Activated naive CD4-positive, alpha-beta T cell treated with Interleukin-2 at 50 U/mL for 16 hours (primary cell): ENCODE measurements at places on chromosomes 3 and 15.

DNA sequence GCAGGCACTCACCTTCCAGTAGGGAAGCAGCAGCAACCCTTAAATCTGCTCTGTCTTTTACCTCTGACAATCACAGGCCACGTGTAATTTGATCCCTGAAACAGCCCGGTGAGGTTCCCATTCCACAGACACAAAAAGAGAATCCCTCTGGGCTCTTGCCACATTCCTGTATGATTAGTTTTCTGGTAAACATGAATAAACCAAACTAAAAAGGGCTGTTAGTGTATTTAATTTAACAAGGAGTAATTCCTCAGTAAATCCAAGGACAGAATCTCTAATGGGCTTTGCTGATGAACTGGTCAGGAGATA is 186.9 kb downstream of the FAM43A start:
- no peak for DNase-seq

DNA sequence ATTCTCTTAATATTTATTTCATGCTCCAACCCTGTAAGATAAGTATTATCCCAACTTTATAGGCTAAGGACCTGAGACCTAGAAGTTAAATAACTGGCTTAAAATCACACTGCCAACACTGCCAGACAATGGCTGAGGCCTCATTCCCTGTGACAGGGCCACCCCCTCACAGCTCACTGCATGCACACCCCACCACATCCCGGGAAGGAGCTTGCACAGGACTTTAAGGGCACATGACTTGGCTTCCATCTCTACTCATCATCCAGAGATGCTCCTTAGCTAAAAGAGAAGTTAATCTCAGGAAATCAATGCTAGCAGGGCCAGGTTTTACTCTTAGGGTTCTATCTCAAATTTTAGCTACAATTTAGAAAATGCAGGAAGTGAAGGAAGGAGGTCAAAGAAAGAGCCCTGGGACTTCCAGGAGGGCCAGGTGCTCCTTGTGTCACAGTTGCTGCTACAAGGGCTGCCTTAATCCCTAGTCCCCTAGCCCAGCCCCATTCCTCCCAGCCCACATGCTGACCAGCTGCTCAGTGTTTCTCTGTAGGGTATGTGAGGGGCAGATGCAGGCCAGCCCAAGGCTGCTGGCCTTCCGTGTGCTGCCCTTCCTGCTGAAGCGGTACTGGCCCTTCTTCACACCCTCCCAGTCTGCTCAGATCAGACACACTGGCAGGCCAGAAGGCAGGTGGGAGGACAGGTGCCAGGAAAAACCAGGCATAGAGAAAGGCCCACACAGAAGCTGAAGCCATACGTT is 53.5 kb downstream of the WWTR1 start:
- no peak for DNase-seq

DNA sequence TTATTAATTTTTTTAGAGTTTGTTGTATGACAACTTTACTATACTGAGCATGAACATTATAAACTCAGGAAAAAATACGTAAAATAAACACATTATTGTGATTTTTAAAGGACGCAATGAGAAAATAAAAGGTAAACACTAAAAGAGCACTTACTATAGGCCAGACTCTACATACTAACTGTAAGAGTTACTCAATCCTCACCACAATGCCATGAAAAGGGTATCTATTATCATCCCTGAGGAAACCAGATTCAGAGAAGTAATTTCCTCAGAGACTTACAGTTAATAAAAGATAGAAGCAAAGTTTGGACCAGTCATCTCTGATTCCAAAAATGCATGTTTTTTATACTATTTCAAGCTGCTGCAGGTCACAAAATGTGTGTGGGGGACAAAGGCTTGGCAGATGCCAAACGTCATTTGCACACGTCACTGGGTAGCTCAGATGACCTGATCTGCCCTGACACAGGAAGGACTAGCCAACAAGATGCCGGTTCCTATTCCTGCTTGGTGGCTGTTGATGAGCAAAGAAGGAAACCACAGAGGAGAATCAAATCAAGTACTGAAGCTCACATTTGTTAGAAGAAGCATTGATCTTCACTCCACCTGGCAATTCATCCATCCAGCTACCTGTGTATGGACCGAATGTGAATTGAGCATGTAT is 42.3 kb downstream of the KLHL6 start:
- DNase-seq = peak; percentile 22

DNA sequence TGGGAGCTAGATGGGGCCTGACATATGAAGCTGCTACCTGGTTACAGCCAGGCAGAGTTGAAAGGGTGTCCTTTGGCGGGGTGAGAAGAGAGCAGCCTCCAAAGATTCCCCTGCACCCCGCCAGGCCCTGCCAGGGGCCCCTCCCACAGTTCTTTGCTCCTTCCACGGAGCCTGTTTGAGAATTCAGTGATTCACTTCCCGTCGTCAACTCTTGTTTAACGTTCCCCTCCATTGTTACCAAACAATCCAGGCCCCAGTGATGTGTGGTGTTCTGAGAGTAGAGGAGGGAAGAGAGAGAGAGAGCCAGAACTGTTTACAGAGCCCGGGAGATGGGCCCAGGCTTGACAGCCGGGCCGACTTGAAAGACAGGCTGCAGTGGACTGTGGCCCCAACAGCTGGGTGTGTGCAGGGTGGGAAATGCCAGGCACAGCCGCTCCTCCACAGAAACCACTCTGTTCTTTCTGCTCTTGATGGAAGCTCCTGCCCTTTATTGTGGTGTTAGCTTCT is 81.5 kb downstream of the SMAD3 start:
- DNase-seq = peak; percentile 27

DNA sequence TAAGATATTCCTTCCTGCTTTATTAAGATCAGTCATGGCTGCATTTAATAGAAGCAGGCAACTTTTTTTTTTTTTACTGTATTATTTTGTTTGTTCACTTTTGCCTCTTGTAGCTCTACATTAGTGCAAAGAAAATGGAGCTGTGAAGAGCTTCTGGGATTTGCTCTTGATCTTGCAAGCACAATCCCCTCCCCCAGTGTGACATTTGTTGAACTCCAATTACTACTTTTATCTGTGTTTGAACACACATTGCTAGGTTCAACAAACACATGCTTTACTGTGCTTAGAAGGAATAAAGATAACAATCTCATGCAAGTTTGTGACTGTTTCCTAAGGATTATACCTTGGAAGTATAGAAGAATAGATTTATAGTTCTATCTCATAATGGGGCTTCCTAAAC is 648.8 kb downstream of the NLGN1 start:
- no peak for DNase-seq

DNA sequence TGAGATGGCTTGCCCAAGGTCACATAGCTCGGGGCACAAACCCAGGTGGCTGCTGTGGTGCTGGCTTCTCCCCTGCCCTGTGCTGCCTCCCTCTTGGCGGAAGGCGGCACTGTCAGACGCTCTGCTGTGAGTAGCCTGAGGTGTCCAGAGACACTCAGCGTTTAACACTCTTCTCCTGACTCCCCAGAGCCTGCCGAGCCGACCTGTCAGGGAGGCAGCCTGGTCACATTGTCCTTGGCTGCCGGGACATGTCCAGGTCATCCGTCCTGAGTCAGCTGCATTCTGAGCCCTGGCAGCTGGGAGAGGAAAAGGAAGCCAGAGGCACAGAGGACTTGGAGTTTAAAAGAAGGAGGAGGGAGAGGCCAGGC is 4.7 kb downstream of the LMAN1L start:
- DNase-seq = no peak

DNA sequence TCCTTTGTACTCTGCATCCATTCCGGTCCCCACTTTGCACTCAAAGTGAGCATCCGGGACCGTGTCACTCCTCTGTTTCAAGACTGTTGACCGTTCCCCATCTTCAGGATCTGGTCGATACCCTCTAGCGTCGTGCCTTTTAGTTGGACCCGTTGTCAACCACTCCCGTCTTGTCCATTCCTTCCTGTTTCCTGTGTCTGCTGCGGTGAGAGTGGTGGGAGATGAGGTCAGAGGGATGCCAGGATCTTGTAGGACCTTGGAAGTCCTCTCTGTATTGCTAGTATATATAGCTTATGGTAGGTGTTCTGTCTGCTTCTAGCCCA is 624 bp downstream of the BRK1 start:
- no peak for DNase-seq

GRCh38 chr3:106010829-106011228 is 142.0 kb upstream of the CBLB start:
- no peak for DNase-seq

DNA sequence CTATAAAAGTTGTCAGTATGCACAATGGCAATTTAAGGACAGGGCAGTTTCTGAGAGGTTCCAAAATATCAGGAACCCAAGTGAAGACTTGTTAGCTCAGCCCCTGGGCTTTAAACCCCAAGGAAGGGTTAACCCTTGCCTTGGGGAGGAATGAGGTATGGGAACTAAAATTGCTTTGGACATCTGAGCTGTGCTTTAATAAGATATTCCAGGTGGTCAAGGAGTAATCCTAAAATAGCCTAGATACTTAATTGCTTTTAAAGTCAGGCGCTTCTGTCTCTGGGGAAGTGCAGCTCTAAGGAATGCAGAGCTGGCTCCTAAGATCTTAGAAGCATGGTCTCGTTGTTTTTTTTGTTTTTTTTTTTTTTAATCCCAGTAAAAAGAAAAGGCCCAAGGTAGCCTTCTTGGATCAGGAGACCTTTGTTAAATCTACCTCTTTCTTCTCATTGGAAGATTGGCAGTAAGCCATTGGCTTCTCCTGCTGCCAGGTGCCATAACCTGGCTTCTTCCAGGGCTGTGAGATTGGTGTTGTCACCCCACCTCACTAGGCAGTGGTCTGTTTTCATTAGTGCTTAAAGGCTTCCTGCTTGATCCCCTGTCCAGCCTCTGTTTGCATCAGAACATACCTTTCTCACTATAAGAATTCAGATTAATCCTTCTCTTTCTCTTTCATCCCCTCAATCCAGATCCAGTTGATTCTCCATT is 24.5 kb downstream of the ARID3B start:
- DNase-seq = no peak

- no peak for DNase-seq
Measured at GRCh38 chr3:100591411-100591810, 18.0 kb upstream of the ADGRG7 start.
